ENCODE measurements at places on chromosomes 2 and 18.

DNA sequence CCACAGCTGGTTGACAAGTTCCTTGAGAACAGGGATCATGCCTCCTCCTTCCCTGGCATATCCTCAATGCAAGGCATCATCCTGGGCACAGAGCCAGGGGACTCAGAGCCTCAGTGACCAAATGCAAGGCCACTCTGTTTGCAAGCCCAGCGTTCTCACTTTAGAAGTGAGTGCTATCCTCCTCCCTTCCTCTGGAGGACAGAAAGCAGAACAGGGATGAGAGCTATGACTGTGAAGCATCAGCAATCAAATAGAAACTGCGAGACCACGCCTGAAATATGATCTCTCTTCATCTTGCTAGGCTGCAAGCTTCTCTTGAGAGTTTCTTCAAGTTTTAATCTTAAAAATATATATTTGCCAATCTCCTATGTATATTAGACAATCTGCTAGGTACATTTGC lies 119.8 kb downstream of the LRATD1 start:
- no peak for DNase-seq

GRCh38 chr2:76584474-76584873 lies 873.8 kb upstream of the GCFC2 start:
- no peak for DNase-seq

GRCh38 chr2:190069936-190070696 lies 7.6 kb upstream of the MSTN start:
- DNase-seq, result no peak

DNA sequence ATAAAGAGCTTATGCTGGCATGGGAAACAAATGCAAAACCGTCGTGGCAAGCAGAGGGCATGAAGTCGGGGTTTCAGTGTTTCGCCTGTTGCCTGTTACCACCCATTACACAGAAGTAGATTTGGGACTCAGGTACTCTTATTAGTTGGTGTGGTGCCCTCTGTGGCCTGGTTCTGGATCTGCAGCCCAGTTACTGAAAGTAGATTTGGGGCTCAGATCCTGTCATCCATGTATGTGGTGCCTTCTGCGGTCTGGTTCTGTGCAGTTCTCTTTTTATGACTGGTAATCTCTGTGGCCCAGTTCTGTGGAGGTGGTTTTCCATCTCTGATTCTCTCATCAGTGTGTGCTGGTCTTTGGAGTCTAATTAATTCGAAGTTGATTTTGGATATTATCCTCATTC lies 45.2 kb downstream of the ADNP2 start:
- DNase-seq, result no peak

GRCh38 chr2:151974988-151975387 lies 123.9 kb downstream of the CACNB4 start:
- DNase-seq, result no peak

DNA sequence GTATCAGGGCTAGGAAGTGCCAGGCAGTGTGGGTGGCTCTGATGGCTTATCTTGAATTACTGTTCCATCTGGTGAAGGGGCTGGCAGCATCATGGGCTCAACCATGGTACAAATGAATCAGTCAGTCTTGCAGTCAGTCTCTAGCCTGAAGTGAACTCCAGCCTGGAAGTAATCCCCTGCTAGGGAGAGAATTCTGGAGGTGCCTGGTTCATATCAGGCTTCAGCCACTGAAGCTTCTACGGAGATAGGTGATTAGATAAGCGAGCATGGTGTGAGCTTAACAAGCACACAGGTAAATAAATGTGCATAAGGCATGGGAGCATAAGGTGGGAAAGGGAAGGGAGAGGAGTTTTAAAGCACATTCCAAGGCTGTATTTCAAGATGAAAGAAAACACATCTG lies 541.7 kb downstream of the MBD2 start:
- no peak for DNase-seq

DNA sequence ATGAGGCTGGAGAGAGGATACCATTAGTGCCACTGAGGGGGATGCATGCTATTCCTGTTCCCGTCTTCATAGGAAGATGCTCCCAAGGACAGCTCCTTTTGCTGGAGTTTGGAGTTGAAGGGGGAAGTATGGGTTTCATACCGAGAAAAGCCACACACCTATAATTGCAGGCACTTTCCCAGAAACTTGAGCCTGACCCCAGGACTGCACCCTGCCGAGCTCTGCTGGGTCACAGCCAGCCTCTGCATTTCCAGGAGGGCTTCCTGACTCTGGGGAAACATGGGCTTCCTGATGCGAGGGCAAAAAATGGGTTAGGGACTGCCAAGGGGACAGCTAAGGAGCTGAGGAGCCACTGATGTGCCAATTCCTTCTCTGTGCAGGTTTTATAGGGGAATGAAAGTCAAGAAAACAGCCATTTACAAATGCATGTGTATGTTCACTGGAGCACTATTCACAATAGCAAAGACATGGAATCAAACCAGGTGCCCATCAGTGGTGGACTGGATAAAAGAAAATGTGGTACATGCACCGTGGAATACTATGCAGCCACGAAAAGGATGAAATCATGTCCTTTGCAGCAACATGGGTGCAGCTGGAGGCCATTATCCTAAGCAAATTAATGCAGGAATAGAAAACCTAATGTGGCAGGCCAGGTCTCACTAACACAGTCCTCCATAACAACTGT lies 104.5 kb downstream of the ACAA2 start:
- DNase-seq, result no peak

DNA sequence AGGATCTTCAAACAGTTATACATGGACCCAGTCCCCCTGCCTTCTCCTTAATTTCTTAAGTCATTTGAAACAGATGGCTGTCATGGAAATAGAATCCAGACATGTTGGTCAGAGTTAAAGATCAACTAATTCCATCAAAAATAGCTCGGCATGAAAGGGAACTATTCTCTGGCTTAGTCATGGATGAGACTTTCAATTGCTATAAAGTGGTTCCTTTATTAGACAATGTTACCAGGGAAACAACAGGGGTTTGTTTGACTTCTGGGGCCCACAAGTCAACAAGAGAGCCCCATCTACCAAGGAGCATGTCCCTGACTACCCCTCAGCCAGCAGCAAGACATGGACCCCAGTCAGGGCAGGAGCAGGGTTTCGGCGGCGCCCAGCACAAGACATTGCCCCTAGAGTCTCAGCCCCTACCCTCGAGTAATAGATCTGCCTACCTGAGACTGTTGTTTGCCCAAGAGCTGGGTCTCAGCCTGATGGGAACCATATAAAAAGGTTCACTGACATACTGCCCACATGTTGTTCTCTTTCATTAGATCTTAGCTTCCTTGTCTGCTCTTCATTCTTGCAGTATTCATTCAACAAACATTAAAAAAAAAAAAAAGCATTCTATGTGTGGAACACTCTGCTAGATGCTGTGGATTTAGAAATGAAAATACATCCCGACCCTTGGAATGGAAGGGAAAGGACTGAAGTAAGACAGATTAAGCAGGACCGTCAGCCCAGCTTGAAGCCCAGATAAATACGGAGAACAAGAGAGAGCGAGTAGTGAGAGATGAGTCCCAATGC lies 4.6 kb downstream of the TTR start:
- DNase-seq, result no peak

DNA sequence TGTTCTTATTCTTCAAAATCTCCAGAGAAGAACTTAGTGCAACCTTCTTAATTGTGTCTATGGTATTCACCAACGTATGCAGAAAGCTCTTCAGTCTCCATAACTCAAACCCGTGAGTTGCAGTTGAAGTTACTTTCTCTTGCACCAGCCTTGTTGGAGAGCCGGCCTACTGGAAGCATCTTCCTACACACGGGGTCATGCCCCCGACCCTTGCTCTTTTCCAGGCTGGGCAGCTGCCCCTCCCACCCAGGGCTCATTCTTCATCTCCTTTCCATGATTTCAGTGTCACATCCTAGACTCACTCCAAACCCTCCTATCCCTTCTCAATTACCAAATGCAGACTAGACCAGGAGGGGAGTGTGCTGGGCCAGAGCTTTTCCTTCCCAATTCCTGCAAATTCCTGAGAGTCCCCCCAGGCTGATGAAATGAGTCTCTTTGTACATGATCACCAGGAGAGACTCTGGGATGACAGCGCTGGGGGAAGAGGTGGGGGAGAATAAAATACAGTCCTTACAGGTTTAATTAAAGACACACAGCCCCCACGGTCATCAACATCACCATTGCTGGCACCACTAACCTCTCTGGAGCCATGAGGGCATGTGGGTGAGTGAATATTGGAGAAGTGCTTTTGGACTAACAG lies 75.3 kb downstream of the COLEC12 start:
- DNase-seq, result no peak

GRCh38 chr2:230505162-230505561 lies 89.2 kb downstream of the SP100 start:
- DNase-seq, result no peak

DNA sequence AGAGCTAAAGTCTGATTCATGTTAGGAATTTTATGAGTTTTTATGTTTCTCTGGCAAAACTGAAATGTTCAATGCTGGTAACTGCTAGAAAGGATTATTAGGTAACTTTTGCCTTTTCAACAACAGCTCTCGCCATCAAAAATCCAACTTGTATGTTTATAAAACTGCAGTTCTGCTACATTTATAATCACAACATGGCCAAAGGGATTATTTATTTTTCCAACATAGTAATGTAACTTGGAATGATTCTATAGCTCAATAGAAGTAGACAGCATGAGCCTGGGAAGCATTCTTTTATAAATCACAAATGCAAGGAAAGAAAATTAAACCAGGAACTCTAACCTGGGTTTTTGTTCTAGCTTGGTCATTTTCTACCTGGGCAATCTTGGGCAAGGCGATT lies 470.9 kb downstream of the TGIF1 start:
- no peak for DNase-seq

DNA sequence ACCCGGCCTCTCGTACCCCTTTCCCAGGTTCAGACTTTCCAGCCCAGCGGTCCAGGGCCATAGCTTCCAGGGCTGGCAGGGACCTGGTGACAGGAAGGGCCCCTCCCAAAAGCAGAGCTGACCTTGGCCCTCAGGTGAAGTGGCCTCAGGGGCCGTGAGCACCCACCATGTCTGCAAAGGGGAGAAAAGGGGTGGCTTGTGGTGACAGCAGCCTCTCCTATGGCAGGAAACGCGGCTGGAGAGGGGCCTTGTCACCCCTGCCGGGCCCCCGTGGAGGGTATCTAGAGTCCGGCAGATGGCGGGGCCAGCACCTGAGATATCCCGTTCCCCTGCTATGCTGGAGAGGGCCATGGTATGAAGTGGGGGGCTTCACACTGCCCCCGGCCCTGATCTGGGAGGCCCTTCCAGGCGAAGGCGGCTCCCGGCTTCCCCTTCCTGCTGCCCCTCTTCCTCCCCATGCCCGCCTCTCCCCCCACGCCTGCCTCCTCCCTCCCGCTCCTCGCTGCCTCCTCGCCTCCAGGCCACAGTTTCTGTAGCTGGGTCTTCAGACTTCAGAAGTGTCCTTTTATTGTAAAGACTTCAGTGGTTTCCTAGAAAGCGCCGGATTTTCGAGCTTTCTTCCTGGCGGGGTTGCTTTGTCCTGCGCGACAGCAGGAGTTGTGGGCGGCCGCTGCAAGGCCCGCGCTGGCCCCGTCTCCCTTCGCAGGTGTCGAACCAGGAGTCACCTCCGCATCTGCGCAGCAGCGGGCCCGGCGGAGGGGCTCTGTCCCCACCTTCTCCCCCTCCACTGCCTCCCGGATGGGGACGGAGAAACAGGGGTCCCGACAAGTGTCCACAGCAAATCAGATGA lies 240.5 kb upstream of the MYT1L start:
- DNase-seq, result no peak

DNA sequence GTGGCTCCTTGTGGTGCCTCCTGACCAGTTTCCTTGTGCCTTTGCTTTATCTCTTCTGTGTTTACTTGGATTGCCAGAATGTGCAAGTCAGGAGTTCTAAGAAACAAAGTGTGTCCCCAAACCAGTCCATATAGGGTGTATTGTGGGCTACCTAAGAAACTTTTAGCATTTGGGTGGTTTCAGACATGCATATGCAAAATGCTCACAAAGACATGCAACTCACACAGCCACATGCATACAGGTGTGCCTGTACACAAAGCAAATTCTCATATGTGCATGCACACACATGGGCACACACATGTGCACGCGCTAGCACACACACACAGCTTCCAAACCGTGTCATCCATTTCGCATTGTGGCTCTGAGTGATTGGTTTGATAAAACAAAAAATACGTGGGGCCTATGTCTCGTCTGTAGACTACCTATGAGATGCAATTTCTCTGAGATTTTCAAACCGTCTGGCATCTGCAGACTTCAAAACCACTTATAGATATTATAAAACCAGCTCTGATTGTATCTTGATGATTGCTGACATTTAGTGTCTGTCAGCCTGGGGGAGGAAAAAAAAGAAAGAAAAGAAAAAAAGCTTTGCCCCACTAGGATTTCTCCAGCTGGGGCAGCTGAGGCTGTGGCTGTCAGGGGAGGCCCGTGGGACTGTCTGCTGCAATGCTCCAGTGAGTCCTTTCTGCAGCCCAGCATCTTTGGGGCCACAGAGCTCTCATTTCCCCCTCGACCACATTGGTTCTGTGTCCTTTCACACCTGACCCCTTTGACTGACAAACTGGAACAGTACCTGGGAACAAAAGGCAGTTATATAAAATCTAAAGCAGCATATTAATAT lies 556.1 kb downstream of the CMPK2 start:
- DNase-seq, result no peak

- no peak for DNase-seq
These were observed 24.2 kb downstream of the CENPA start for GRCh38 chr2:26809876-26810577.

DNA sequence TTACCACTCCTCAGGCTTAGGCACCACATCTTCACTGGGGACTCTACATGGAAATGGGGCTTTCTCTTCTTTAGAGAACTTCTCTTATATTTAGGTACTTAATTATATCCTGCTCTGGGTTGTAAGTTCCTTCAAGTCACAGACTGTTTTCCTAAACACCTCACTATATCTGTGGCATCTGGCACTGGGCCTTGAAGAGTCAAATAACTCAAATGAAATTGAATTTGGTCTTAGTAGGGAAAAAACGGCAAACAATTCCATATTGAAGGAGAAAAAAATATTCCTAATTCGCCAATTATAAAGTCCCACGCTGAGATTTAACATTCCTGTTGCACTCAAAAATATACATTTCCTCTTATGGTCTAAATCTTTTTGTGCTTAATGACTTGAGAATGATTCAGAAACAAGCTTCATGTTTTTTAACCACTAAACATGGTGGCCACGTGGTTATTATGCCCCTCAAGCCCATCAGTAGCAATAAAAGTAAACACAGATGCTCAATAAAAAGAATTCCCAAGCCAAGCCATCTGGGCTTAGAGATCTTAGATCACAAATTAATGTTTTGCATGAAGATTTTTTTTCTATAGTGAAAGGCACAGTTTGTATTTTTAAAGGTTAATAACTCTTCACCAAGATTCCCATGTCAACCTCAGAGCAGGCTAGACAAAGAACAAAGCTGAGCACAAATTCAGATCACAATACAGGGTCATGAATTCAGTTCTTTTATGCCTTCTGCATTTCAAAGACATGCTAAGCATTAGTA lies 105.5 kb upstream of the SYT4 start:
- DNase-seq, result no peak

GRCh38 chr2:218436992-218437391 lies 18.1 kb downstream of the VIL1 start:
- DNase-seq, result no peak
